Activated CD4-positive, alpha-beta T cell treated with anti-CD3 and anti-CD28 coated beads for 4 hours (primary cell): ENCODE measurements at places on chromosomes 13 and 19.

GRCh38 chr19:29651622-29652394 lies 13.5 kb upstream of the PLEKHF1 start:
- DNase-seq = no peak

- DNase-seq = no peak
Observed at GRCh38 chr19:7606289-7606688, 10.6 kb downstream of the CAMSAP3 start.

- no peak for DNase-seq
Observed at GRCh38 chr13:113950451-113951245, 23.2 kb downstream of the C13orf46 start.

DNA sequence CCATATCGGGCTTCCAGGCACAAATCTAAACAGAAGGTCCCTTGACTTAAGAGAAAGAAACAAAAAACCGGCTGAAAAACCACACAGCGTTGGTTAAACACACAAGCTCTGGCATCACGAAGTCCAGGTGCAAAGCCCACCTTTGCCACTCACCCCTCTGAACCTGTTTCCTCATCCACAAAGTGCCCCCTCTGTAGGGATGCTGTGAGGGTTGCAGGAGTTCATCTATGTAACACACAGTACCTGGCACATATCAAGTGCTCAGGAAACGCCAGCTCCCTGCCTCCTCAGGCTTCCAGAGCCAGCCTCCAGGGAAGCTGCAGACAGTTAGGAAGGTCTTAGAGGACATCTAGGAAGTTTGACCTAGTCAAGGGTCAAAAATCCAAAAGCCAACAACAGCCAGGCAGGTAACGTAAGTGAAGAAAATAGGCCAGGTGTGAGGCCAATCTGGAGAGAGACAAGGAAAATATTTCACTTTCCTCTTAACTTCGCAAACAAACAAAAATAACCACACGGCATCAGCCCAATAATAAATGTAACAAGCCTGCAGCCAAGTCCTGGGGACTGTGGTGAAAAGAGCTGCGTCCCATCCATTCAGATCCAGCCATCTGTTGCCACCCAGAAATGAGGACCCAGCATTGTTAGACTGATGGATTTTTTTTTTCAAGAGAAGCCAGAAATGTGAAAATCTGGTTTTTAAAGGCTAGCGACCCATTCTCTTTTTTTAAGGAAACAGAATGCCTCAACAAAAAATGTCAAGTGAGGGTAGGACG lies 10.0 kb downstream of the KDELR1 start:
- no peak for DNase-seq

DNA sequence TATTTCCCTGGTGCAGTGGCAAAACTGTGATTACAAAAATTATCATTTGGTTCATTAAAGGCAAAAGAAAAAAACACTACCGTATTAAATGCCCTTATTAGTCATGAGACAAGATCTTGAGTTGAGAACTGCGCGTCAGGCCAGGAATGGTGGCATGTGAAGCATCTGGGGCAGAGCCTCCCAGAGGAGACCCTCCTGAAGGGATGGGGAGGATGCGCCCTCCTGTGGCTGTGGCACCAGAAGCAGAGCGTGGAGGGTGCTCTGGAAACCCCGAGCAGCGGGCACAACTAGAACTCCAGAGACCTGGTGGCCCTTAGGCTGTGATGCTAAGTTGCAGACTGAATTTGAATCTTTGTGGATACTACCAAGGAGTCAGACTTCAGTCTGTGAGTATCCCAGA lies 11.5 kb downstream of the CUL4A start:
- DNase-seq = no peak
